Left renal pelvis (tissue), 4 donors: ENCODE measurements at places on chromosomes 3 and 15. TPM values are rescaled to one million over a fixed set of nuclear protein-coding genes. Genes with fewer than 3 reads are reported as not detected.

- DNase-seq: no peak
Measured at GRCh38 chr15:55768670-55769185, 25.8 kb upstream of the PRTG start.

DNA sequence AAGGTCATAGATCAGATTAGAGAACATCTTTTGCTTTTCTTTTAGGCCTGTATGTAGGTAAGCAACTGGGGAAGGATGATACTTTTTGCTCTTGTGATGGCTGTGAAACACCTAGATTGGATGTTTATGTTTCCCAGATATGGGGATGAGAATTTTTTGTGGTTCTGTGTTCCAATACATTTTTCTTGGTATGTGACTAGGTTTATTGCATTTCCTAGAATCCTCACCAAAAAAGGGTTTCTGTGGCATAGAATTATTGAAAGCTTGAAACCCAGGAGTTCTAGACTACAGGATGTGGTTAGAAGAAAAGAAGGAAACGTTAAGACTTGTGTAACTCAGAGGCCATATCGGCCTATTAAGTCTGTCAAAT, 25.8 kb downstream of the OXNAD1 start:
- DNase-seq: no peak

- DNase-seq: peak; percentile 49
Measured at GRCh38 chr15:72065801-72066200, 52.1 kb downstream of the MYO9A start.

DNA sequence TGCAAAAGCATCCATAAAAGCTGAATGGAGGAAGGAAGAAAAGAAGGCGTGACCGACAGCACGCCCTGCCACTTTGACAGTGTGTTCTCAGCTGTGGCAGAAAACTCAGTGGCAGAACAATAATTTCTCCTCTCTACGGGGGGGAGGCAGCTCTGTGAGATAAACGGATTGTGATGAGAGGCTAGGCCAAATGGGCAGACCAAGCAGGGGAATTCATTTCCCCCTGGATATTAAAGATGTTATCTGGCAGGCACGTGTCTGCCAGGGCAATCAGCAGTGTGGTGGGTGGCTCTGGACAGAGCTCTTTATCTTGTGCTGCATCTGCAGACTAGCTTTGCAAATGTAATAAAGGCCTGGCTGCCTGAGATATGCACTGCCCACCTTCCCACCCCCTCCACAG, 1.9 kb upstream of the RMDN3 start:
- DNase-seq: no peak

DNA sequence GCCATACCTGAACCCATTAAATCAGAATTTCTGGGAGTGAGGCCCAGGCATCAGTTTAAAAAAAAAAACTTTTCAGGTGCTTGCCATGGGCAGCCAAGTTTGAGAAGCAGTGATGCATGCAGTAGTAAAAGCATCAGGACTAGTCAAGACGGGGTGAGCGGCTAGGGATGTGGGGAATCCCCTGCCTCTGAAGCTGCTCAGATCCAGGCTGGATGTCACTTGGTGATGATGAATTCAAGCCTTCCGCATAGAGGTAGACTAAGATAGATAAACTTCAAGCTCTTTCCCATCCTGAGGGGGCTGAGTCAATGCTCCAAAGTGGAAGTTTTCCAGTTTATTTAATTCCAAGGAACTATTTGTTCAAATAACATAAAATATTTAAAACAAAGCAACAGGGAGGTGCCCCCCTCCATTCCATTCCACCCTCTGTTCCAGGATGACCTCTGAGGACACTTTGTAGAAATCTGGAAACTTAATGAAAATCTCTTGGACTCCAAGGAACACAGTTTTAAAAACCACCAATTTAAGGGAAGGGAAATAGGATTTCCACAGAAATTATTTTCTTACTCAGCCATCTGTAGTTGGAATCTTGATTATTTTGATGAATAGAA, 100.4 kb upstream of the NR2E3 start:
- no peak for DNase-seq

DNA sequence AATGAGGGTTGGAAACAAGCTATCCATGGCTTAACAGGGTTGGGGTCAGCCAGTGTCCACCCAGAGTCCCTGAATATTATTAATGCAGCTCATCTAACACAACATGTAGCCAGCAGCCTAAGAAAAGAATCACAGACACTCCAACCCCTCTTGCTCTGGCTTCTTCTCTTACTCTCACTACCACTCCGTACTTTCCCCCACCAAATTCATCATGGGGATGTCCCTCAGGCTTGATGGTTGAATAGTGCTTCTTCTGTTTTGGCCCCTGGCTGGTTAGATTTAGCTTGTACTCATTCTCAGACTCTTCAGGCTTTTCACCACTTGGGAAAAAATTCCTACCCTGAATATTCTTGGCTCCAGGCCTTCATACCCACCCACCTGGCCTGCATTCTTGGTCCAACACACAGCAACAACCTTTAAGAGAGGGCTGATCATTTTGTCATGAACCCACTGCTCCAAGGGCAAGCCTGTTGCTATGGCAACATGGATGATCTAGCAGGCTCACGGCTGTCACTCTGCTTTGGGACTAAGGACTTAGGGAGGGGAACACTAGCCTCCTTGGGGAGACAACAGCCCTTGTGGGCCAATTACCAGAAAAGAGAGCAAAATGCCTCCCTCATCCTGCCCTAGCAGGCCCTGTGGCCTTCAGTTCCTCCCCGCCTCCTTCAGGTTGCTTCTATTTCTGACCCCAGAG, 9.4 kb upstream of the MED12L start:
- DNase-seq: no peak

DNA sequence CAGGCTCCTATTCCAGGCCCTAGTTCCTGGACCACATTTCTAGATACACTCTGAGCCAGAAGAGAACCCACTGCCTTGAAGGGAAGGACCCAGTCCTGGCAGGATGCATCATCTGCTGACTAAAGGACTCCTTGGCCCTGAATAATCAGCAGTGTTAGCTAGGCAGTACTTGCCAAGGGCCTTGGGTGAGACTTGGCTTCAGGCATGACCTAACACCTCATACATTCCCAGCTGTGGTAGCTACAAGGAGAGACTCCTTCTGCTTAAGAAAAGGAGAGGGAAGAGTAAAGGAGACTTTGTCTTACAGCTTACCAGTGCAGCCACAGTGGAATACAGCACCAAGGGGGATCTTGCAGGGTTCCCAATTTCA, 26.4 kb downstream of the PEAK1 start:
- no peak for DNase-seq

DNA sequence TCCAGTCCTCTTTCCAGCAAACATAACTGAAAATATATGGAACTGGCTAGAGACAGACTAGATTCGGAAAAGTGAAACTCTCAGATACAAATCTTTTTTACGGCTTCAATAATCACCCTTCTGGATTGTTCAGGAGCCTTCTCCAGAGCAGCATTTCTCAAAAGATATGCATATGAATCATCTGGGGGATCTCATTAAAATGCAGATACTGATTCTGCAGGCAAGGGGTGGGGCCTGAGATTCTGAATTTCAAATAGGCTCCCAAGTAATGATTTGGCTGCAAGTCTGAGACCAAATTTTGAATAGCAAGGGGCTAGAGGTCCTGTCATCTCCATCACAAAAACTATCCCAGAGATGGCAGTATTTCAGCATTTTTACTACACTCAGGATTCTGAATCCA, 165.4 kb downstream of the CTNNB1 start:
- no peak for DNase-seq

- DNase-seq: no peak
Measured at GRCh38 chr15:33517944-33518343, 207.2 kb downstream of the RYR3 start.

DNA sequence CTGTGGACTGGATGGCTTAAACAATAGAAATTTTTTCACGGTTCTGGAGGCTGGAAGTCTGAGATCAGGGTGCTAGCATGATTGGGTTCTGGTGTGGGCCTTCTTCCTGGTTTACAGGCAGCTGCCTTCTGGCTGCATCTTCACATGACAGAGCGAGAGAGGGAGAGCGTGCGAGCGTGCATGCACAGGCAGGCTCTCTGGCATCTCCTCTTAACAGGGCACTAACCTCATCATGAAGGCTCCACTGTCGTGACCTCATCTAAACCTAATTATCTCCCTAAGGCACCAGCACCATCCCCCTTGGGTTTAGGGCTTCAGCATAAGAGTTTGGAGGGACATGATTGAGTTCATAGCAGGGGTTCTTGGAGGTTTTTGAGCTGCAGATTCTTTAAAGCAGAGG, 292.0 kb upstream of the C2CD4B start:
- DNase-seq: no peak

DNA sequence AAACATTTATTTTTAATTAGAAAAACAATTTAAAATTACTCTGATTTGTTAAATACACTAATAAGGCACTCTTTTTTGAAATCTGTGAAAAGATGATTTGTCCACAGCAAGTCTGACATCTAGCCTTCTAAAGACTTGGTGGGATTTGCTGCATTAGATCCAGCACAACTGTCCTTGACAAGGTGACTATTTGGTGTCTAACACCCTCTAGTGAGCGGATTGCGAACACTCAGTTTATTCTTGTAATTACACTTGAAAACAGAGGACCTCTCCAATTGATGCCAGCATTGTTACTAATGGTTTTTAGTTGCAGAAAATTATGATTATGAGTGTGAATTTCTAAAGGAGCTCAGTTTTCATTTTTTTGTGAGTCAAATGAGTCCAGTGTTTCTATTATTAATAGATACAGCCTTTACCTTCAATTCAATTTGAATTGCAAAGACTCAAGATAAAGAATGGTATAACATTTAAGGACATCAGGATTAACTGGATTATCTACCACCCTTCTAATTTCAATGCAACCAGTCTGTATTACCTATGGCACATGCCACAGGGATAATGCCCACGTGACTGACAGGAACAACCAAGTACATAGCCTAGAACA, 29.7 kb upstream of the STRIT1 start:
- DNase-seq: peak; percentile 54

DNA sequence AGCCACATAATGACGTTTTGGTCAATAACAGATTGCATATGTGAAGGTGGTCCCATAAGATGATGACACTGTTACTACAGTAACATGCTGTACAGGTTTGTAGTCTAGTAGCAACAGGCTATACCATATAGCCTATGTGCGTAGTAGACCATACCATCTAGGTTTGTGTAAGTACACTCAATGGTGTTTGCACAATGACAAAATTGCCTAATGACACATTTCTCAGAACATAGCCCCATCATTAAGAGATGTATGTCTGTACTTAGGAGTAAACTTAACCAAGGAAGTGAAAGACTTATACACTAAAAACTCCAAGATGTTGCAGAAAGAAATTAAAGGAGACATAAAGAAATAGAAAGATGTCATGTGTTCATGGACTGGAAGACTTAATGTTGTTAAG, 66.2 kb downstream of the RPLP1 start:
- no peak for DNase-seq

DNA sequence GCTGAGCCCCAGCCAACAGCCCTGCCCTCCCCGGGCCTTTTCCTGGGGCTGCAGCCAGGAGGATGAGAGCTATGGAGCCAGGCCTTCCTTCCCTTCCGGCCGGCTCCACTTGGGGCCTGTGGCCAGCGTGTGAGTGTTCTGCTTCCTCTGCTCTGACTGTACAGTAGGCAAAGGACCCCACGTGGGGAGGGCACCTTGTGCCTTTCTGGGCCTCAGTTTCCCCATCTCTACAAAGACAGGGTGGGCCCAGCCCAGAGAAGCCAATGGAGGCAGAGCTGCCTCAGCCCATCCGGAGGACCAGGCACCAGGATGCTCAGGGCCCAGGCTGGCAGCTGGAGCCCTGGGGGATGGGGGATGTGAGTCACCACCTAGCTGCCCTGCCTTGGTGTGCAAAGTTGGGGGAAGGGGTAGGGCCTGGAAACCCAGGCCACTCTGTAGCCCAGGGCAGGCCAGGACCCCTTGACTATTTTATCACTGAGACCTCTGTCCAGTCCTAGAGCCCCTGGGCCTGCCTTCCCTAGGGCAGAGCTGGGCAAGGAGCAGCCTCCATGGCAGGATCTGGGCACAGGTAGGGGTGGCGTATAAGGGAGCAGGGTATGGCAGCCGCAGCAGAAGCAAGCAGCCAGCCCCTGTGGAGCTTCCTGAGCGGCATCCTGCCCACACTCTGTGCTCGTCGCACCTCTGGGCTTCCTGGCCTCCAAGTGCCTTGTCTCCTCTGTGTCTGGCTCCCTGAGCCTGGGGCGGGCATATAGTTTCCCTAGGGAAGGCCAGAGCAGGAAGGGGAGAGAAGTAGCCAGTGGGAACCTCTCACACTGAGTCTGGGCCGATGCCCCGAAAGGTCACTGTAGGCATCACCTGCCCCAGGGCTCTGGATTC, 1.8 kb downstream of the PSTPIP1 start:
- DNase-seq: no peak

GRCh38 chr3:13193320-13194284, 120.4 kb upstream of the IQSEC1 start:
- no peak for DNase-seq

DNA sequence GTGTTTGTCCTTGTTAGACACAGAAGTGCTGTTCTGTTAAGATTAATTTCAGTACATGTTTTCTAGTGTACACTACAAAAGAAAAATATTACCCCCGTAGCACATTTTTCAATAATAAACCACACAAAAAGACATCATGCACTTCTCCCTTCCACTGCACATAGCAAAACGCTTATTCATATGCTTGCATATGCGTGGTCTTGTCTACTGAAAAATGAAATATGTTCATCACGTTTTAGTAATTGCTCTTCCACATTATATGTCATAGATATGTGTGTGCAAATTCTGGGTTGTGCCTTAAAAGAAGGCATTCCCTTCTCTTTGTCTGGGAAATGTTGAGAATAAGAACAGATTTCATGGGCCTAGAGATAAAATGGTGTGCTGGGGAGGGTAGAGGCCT, 353.9 kb downstream of the NSUN3 start:
- DNase-seq: no peak

- DNase-seq: no peak
Measured at GRCh38 chr15:75753145-75753544, 40.5 kb upstream of the CSPG4 start.

GRCh38 chr3:13301286-13301987, 118.7 kb downstream of the NUP210 start:
- no peak for DNase-seq

DNA sequence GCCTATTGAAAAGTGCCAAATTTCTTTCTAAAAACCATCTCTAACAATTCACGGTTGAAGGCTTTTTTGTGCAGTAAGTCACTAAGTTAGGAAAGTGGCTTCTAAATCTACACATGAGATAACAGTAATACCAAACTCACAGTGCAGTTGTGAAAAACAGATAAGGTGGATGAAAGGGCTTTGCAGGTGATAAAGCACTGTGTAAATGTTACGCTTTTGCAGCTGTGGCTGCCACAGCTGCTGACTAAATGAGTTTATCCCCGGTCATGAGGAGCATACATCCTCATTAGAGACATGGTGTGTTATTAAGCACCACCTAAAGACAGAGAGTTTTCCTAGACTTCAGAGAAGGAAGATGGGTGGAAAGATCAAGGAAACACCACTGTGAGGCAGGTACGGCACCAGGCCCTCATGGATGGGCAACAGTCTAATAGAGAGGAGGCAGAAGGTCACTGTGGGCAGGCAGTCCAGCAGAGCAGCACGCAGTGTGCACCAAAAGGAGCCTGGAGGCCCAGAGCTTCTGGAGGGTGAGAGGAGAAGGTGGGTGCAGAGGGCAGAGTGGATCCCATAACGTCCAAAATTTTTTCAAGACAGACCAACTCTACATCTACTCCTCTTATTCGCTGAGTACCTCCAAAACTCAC, 68.5 kb downstream of the FMN1 start:
- DNase-seq: no peak

Gene GPR27
- polyA plus RNA-seq: 7.2 TPM

Gene SPINT1
- polyA plus RNA-seq: 61.8 TPM

Gene CLASP2
- 58.5 TPM for polyA plus RNA-seq

Gene CFAP91
- polyA plus RNA-seq: 5.1 TPM

Gene KLHDC8B
- polyA plus RNA-seq: 43.2 TPM

Gene TF
- polyA plus RNA-seq: 3.8 TPM

Gene RAB5A
- 88.4 TPM for polyA plus RNA-seq

Gene GOLGA8T
- not detected for polyA plus RNA-seq
